ENCODE measurements at places on chromosomes 1 and 21.

- no peak for DNase-seq
These were observed 629.5 kb downstream of the LMO4 start for GRCh38 chr1:87958201-87958600.

GRCh38 chr1:107379826-107380225 is 239.0 kb downstream of the NTNG1 start:
- no peak for DNase-seq

- DNase-seq, result no peak
These were observed 93.8 kb downstream of the EPS15 start for GRCh38 chr1:51425273-51425672.

DNA sequence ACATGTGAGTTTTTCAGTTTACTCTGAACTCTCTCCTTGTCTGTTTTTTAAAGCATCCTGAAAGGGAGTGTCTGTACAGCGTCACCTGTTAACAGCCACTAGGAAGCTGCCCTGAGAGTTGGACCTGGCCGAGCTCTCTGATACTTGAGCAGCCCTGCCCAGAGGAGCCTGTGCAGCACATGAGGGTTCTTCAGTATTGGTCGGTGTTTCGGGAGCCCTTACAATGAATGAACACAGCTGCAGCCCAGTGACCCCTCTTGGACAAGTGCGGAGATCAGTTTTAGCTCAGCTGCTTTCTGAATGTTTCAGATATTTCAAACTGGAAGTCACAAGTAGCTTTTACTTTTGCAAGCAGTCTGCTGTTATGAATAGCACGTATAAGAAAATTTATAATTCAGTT is 39.2 kb downstream of the ADARB1 start:
- DNase-seq, result no peak

DNA sequence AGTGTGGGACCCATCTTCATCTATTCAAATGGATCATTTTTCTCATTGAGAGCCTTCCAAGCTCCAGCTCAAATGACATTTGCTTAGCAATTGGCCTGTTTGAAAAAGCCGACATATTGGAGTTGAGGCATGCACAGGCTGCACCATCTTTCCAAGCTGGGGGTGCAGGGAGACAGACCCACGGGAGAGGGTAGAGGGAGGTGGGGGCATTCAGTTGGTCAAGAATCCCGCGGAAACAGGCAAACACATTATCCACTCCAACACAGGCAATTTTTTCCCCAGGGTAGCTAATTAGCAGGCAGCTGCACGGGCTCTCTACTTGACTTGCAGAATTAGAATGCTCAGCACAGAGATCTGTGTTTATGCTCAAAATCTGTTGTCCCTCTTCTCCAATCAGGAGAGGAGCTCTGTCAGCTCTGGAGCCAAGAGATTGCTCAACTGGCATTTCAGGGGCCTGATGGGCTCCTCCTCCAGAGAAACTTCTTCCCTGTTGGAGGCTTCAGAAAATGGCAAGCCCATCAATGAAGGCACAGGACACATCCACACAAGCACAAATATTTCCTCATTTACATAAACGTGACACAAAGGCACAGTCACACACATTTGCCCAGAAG is 267.8 kb downstream of the FOXD2 start:
- DNase-seq, result no peak

GRCh38 chr21:41805038-41805437 is 38.2 kb upstream of the RIPK4 start:
- DNase-seq, result no peak

DNA sequence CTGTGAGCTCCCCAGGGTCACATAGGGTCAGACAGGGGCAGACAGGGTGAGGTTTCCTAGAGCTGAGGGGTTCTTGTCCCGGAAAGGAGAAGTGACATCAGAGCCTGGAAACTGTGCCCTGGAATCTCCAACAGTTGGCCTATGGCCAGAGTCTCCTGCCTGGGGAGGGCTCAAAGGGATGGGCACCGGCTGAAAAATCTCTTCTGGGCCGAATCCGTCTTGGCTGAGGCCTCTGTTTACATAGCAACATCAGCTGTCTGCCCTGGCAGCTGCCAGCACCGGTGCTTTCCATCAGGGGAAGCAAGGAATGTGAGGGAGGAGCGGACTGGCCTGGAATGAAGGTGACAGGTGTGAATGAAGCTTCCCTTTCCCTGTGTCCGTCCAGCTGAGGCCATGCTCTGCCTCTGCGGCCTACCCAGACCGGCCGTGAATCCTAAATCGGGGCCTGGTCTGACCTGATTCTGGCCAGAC is 30.7 kb downstream of the VASH2 start:
- DNase-seq, result no peak

DNA sequence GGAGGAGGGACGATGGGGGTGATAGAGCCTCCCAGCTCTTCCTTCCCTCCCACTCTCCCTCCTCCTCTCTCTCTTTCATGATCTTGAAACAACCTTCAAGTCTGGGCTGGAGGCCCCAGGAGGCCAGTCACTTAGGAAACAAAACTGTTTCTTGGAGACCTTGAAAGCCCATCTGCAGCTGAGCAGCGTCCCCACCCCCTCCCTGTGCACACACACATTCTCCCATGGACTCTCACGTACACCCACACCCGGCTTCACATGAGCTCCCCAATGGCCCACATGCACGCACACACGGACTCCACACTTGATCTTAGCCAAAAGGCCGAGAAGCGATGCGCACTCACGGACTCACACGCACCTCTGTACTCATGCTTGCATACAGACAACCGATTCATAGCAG is 3.2 kb upstream of the ATP1A2 start:
- DNase-seq, result no peak

DNA sequence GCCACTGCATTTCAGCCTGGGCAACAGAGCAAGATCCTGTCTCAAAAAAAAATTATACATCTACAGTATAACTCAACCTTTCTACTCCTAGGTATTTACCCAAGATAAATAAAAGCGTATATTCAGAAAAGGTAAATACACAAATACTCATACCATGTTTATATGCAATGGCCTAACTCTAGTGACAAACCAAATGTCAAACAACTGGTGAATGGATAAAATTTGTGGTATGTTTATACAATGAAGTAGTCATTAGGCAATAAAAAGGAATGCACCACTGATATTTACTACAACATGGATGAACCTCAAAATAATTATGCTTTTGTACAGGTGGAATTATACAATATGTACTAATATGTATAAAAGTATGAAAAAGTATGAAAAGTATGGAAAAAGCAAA is 174.2 kb upstream of the GORAB start:
- no peak for DNase-seq

GRCh38 chr1:67939186-67939743 is 106.0 kb upstream of the GNG12 start:
- no peak for DNase-seq

DNA sequence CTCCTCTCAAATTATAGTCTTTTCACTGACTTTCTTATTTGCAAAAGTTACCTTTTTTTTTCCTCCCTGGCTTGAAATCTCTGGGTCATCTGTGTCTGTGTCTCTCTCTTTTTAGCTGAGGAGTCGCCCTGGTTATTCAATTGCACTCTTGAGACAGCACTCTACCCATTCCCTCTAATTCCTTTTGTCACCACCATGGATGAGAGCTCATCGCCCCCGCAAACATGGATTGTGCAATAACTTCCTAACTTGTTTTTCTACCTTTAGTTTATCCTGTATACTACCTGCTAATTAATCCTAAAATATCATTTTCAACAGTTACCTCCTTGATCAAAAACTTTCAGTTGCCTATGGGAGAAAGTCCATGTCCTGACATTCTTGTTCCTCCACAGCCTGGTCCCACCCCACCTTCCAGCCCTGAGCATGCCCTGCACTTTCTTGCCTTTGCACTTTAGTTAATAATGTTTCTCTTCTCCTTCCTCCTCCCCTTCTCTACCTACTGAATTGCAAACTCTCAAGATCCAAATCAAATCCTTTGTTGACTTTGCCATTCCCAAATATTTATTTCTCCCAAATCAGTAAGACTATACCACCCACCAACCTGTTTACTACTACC is 110.4 kb upstream of the MAGI3 start:
- DNase-seq, result no peak

DNA sequence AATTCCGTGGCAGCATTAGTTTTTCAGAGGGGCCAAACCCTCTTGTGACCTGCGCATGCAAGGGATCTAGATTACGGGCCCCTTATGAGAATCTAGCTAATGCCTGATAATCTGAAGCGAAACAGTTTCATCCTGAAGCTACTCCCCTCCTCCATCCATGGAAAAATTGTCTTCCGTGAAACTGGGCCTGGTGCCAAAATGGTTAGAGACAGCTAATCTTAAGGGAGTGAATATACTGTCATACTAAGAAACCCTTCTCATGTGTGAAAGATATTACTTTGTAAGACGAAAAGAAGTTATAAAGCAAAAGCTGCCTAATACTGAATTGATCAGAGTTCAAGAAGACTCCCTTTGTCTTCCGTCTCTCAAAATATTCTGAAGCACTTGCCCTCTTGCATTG is 166.3 kb downstream of the DUSP10 start:
- no peak for DNase-seq

DNA sequence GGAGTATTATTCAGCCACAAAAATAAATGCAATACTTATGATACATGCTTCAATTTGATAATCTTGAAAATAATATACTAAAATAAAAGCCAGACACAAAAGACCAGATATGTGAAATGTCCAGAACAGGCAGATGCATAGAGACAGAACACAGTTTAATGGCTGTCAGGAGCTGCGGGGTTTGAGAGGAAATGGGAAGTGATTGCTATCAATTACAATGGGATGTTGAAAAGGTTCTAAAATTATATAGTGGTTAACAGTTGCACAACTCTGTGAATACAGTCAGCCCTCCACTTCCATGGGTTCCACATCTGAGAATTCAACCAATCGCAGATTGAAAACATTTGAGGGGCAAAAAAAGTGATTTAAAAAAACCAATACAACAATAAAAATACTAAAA is 54.0 kb downstream of the LTN1 start:
- no peak for DNase-seq

- DNase-seq, result no peak
These were observed 158.7 kb upstream of the EDN2 start for GRCh38 chr1:41642922-41643821.

GRCh38 chr1:198156745-198157240 is at the start of gene NEK7:
Gene NEK7, plus strand, starts transcription at chr1:198156998. Its CDS starts 75,583 bp downstream, at chr1:198232581.
- peak; percentile 75 for DNase-seq

Measured in activated CD4-positive, CD25-positive, alpha-beta regulatory T cell treated with anti-CD3 and anti-CD28 coated beads, Interleukin-2, amount 50 U/mL, for 72 hours (primary cell).